CD8-positive, alpha-beta memory T cell (primary cell): ENCODE measurements at places on chromosomes 3 and 15. TPM values are rescaled to one million over a fixed set of nuclear protein-coding genes. Genes with fewer than 3 reads are reported as not detected.

Gene ASB14
- polyA plus RNA-seq = 0.24 TPM

DNA sequence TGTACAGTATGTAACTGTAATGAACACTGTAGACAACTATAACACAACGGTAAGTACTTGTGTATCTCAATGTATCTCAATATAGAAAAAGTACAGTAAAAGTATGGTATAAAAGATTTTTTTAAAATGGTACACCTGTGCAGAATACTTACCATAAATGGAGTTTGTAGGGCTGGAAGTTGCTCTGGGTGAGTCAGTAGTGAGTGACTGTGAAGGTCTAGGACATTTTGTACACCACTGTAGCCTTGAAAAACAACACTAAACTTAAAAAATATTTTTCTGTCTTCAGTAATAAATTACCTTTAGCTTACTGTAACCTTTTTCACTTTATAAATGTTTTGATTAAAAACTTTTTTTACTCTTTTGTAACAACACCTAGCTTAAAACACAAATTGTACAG is 142.9 kb downstream of the ATG7 start:
- H3K27ac ChIP-seq = no peak overlapping the region
- H3K4me1 ChIP-seq = no peaks in the 10 kb centered on the region
- H3K27me3 ChIP-seq = no peaks in the 10 kb centered on the region
- H3K4me3 ChIP-seq = no peak overlapping the region

DNA sequence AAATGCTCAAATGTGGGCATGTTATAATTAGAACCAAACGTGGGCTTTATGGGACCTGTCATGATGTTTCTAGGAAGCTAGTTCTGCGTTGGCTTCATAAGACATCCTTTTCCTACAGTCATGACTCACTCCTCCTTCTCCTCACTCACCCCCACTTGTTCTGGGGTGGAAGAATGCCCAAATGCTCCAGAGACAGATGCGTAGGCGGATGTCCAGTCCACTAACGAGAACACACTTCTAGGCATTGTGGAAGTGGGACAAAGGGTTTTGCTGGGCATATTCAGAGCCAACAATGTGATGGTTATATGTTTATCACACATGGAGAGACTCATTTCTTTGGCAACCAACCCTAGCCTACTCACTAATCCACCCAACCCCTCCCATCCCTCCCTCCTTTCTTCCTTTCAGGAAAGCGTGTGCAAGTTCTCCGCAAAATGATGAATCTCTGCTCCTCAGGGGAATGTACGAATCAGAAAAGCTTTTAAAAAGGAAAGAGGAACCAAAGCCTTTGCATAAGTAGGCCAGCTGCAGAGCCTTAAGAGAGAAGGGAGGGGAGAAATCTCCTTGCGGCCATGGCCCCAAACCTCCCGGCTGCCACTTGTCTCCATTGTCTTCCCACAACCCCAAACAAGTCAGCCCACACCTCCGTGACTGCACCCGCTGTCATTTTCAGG is 123.0 kb upstream of the SPRED1 start:
- no peak for DNase-seq
- no peaks in the 10 kb centered on the region for H3K36me3 ChIP-seq
- no peak overlapping the region for H3K4me3 ChIP-seq
- H3K27me3 ChIP-seq = no peaks in the 10 kb centered on the region
- no peaks in the 10 kb centered on the region for H3K4me1 ChIP-seq

Gene IL20RB
- 0.45 TPM for polyA plus RNA-seq

DNA sequence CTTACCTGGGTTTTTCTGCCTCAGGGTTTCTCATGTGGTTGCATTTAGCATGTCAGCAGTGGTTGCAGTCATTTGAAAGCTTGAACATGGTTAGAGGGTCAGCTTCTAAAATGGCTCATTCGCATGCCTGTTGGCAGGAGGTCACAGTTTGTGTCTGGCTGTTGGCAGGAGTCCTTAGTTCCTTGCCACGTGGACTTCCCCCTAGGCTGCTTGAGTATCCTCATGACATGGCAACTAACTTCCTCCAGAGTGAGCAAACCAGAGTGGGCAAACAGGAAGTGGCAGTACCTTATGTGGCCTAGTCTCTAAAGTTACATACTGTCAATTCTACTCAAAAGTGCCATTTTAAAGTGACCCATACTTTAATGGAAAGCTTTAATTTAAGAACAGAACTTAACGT is 3.4 kb upstream of the UNC13C start:
- H3K36me3 ChIP-seq = no peaks in the 10 kb centered on the region
- H3K4me3 ChIP-seq = no peak overlapping the region
- no peak for DNase-seq
- no peak overlapping the region for H3K27ac ChIP-seq
- H3K27me3 ChIP-seq = no peaks in the 10 kb centered on the region

- no peaks in the 10 kb centered on the region for H3K27me3 ChIP-seq
- no peak for DNase-seq
- H3K4me3 ChIP-seq = no peak overlapping the region
- no peak overlapping the region for H3K27ac ChIP-seq
- no peaks in the 10 kb centered on the region for H3K36me3 ChIP-seq
- H3K4me1 ChIP-seq = no peaks in the 10 kb centered on the region
Observed at GRCh38 chr3:191431160-191431822, 29.7 kb upstream of the PYDC2 start.
